Activated T-cell treated with anti-CD3 and anti-CD28 coated beads for 24 hours (primary cell): ENCODE measurements at places on chromosomes 11 and 22.

GRCh38 chr11:38182126-38182866 lies 1584.3 kb upstream of the RAG2 start:
- DNase-seq, result no peak

DNA sequence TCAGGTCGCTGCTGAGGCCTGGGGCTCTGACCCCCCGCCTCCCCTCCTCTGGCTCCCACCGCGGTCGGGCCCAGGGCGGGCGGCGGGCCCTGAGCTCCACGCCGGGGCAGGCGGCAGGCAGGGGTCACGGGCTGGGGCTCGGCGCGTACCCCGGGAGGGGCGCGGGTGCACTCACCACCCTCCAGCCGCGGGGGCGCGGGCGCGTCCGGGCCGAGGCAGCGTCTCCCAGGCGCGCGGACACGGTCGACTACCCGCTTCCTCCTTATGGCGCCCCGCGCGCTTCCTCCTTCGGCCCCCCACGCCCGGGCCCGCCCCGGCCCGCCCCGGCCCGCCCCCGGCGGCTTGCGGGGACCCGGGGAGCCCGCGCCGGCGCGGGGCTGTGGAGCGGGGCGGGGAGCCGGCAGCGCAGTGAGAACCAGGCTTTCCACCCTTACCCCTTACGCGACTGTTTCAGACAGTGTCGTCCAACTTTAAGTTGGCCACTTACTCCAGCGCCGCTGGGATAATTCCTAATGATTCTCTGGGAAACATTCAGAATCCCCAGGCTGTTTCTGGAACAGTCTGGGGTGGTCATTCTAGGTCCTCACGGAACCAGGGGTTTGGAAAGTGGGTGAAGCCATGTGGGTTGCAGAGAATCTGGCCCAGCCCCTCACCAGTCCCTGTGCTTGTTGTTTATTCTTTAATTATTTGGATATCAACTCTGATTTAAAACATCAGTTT lies at the start of gene BID:
TSS of gene BID (minus strand) at position 264 of the 720 bp plus-strand sequence. CDS start 24,353 bp downstream, outside the sequence.
- DNase-seq, result no peak

GRCh38 chr11:122883646-122883979 lies 1.1 kb downstream of the JHY start:
- DNase-seq, result no peak

DNA sequence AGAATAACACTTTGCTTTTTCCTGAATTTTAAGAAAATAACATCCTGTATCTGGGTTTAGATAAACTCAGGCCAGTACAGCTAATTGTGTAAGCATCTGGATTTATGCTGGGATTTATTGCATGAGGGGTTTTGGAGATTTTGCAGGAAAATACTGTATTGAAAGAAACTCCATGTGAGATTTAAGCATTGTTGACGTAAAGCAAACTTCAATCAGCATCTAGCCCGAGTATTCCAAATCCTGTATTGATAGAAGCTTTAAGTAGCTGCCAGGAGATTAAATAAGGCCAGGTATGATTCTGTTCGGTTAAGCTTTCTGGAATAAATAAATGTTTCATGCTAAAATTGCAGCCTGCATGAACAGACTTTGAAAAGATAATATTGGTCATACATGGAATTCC lies 36.3 kb upstream of the LYVE1 start:
- DNase-seq, result no peak

GRCh38 chr22:37024339-37025157 lies 5.0 kb downstream of the MPST start:
- DNase-seq, result no peak

DNA sequence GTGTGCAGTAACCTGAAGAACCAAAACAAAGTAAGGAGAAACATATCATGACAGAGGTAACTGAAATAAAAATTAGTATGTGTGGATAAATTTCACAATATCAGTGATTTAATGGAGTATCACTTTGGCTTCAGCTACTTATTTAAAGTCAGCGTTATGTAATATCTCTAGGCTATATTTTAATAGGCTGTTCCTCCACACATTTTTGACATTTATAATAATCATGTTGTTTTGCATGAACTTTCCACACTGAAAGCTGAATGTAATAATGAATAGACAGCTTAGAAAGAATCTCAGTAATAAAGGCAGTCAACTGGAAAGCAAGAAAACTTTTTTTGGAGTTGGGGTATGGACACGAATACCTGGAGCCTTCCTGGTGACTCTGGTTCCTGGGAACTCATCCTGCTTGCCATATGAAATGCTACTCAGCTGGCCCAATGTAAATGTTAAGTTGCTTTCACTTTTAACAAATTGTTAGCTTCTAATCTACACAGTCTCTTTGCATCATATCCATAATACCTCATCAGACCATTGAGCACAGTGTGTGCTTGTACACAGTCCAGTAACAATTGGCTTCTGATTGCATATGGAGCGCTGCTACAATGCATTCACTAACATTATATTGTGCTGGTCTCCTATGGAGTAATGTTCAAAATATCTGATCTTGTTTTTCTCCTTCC lies 257.7 kb downstream of the SOX6 start:
- DNase-seq, result no peak

DNA sequence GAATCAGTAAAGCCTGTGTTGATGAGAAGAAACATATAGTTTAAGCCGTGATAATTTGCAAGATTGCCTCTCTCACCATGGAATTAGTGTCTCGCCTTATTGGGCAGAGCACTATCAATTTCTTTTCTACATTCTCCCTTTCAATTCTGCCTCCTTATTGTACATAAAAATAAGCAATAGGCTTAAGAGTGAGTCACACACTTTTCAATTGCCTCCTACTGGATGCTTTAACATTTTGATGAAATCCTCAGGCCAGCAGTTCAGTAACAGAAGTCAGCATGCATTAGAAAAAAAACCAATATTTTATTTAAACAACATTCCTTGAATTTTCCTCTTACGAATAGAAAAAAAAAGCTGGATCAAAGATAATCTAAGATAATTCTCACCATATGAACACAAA lies 33.8 kb upstream of the VWA5A start:
- no peak for DNase-seq

- no peak for DNase-seq
These were observed 2.5 kb downstream of the PANX1 start for GRCh38 chr11:94131047-94131717.

GRCh38 chr11:73931039-73931645 lies 19.7 kb upstream of the DNAJB13 start:
- DNase-seq, result no peak

- no peak for DNase-seq
These were observed 38.6 kb upstream of the CELSR1 start for GRCh38 chr22:46575911-46576555.

GRCh38 chr11:83441171-83441570 lies 155.0 kb upstream of the CCDC90B start:
- DNase-seq, result no peak

- no peak for DNase-seq
These were observed 11.3 kb downstream of the KCTD17 start for GRCh38 chr22:37062702-37063381.

DNA sequence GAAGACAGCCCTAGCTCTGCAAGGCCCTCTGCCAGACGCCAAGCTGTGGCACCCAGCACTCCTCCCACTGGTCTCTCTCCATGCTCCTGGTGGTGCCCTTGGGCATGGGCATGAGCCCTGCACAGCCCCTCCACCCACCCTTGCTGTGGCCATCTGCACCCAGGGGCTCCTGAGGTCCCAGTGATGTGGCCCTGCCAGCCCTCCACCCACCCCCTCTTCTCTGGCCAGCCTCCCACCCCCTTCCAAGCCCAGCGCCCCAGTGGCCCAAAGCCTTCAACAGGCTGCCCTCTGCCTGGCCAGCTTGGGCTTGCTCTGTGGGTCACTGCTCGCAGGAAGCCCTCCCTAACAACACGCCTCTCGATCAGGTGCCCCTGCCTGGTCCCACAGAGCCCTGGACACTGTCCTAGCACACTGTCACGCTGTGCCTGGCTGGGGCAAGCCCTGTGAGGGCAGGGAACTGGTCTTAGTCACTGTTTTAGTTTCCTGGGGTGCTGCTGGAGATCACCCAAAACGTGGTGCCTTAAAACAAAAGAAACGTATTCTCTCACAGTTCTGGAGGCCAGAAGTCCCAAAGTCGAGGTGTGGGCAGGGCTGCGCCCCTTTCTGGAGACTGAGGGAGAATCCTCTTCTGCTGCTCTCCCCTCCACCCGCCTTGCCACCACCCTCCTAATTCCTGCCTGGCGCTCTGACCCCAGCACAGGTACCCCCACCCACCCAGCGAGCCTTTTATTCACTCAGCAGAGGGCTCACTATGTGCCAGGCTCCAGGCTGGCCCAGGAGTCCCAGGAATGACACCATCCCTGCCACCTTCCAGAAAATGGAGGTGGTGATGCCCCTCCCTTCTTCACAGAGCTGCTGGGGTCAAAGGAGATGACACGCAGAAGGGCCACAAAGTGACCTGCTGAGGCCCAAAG lies 14.7 kb downstream of the SULT4A1 start:
- no peak for DNase-seq

DNA sequence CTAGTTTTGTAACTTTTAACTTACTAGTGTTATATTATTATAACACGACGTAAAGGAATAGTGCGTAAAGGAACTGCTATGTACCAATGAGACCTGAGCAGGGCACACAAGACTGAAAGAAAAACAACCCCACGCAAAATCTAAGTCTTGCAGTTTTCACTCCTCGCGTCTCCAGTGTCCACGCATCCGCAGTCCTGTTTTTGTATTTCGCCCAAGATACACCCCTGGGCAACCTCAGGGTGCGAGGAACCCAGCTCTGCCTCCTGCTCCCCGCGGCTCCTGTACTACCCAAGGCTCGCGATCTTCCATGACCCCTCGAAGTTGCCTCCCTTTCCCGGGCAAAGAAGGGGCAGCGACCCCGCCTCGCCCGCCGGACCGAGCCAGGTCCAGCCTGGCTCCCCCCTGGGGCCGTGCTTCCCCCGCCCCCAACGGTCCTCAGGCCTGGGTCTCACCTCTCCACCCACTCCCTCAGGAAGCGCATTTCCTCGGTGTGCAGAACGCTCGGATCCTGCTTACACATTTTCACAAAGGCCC lies 393 bp downstream of the ST13 start:
- DNase-seq, result no peak
